Activated naive CD8-positive, alpha-beta T cell treated with anti-CD3 and anti-CD28 coated beads for 36 hours (primary cell): ENCODE measurements at places on chromosomes 2 and 18. TPM values are rescaled to one million over a fixed set of nuclear protein-coding genes. Genes with fewer than 3 reads are reported as not detected.

DNA sequence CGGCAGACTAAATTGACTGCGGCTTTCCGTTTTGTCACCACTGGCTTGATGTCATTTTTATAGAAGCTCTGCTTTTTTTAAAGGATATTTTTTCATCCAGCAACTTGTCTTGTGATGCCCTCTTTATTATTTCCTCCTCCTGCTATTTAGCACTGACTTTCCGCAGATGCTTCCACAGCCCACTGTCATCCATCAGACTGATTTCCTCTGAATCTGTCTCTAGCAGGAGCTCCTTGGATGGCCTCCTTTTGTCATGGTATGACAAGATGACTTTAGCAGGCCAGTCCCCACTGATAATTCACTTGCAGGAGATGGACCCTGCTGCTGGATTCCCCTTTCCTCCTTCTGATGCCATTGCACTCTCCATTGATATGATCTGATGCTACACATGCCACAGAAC, 454.6 kb downstream of the TSN start:
- DNase-seq: no peak

DNA sequence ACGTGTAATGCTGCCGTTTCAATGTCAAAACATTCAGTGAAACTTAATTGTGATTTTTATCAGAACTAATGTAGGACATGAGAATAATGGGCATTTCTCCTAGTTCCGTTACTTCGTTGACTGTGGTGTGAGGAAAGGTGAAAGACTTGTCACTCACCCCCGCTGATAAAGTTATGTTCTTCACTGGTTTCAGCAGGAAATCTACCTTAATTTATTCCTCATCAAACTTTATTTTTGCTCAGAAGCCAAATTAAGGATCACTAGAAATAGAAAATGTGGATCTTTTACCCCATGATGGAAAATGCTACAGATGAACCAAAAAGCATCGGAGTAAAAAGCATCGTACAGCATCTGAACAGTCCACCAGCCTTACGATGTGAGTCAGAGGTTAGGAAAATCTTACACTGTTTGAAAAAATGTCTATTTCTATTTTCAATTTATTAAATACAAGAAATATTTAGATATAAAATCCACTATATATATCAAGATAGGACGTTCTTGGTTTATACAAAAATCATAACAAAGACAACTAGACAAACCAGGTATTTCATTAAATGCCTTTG, 1.0 kb upstream of the ROCK1 start:
- no peak for DNase-seq

- no peak for DNase-seq
Measured at GRCh38 chr2:54956111-54956627, 94.1 kb downstream of the RTN4 start.

DNA sequence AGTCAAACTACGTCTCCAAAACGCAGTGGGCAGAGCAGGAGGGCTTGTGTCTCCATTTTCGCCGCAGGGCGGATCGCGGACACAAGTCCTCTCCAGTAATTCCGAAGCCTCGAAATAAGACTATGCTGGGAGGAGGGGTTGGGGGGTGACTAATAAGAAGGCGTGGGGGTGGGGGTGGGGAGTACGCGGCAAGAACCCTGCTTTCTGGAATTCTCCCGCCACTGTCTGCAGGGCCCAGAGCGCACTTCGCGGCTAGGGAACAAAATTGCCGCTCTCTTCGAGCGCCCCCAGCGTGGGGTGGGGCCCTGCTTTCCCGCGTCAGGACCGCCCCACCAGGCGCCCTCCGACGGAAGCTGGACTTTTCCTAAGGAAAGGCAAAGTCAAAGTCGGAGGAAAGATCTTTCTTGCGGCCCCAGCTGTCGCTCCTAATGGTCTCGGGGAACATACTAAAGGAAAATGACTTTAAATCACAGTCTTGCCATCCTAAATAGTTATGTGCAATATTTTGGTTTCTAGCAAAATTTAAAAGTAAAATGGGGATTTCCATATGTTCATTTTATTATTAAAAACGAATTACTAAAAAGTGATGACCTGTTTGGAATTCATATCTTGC, 11.9 kb downstream of the NR4A2 start:
- DNase-seq: no peak

DNA sequence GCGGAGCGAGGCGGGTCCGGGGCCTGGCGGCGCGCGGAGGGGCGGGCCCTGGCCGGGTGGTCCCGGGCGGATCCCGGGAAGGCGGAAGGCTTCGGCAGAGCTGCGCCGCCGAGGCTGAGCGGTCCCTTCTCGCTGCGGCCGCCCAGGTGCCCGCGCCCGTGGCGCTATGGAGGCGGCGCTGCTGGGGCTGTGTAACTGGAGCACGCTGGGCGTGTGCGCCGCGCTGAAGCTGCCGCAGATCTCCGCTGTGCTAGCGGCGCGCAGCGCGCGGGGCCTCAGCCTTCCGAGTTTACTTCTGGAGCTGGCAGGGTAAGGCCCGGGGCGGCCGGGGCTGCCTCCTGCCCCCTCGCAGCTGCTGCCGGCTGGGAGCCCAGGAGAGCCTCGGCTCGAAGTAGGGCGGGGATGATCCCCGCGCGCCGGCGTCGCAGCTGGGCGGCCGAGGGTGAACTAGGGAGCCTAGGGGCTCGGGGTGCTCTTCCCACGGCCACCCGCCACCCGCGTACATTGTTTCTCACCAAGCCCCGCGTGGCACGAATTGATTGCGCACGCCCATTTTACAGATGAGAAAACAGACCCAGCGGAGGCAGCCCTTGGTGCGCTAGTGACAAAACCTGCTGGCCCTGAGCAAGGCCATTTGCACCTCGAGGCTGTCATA, at the start of gene SLC66A3:
SLC66A3 (plus strand) TSS at position 87 of the 655 bp plus-strand sequence; CDS start at position 167, 80 bp downstream.
- no peak for DNase-seq

GRCh38 chr18:49487711-49488310, 777 bp upstream of the C18orf32 start:
- no peak for DNase-seq

- DNase-seq: no peak
Measured at GRCh38 chr2:226739545-226740030, 60.0 kb downstream of the IRS1 start.

DNA sequence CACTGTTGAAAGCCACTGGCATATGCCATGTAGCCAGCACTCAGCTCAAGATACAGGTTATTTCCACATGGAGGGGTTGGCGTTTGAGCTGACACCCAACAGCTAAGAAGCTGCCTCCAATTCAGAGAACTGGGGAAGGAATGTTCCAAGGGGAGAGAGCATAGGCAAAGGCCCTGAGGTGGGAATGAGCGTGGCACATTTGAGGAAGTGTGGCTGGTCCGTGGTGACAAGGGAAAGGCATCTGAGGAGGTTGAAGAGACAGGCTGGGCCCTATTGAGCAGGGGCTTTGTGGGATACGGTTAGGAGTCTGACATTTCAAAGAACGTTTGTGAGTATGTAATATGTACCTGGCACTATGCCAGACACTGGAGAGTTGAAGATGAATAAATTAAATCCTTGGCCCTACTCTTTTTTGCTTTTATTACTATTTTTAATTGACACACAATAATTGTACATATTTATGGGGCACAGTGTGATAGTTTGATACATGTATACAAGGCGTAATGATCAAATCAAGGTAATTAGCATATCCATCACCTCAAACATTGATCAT, 27.6 kb upstream of the TMBIM1 start:
- no peak for DNase-seq

GRCh38 chr18:46196627-46197243, 92.5 kb downstream of the HAUS1 start:
- no peak for DNase-seq

DNA sequence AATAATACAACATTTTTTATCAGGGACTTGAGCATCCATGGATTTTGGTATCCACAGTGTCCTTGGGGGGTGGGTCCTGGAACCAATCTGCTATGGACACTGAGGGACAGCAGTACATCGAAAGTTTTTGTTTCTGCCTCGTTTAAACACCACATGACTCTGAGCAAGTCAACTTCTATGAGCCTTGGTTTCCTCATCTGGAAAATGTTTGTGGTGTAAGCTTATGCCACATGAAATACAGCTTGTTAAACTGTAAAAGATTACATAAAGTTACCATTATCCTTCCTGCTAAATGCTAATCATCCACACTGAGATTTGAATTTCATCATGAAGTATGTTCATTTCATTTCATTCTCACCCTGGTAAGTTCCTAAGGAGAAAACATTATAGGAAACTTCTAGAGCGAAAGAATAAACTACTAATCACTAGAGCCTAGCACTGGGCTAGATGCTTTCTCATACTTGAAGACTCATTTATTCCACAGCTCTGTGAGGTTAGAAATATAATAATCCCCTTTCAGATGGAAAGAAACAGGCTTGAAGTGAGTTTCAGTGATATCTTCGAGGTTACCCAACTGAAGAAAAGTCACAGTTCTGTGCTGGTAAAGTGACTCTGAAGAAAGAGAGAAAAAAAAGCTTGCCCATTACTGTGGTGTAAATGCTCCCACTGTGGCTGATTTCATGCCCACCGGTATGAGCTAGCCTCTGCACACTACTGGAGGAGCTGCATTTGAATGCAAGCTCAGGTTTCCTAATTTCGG, 29.2 kb downstream of the MCFD2 start:
- peak; percentile 10 for DNase-seq

- DNase-seq: no peak
Measured at GRCh38 chr2:223633656-223634055, 31.5 kb upstream of the SCG2 start.

DNA sequence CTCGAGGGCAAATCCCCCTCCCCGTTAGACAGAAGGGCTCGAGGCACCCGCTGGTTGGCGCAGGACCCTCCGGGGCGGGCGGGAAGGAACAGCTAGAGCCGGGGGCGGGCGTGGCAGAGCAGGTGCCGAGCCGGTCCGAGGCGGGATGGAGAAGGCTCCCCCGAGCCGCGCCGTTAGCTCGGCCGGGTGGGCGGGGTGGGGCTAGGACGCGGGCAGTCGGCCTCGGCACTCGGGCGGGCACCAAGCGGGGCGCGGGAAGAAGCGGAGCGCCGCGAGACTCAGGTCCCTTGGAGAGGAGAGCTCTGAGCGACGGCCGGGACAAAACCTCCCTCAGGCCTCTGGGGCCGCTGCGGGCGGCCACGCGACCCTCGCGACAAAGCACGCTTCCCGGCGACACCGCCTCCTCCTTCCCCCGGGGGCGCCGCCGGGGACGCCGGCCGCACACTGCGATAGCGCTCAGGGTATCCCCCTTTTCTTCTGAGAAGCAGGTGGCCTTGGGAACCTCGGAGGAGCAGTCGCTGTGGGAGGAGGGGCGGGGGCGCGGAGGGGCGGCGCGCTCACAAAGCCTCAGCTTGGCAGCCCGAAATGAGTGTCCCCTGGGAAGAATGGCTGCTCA, 721 bp downstream of the FHOD3 start:
- DNase-seq: no peak

GRCh38 chr2:59080451-59081181, 839.5 kb upstream of the FANCL start:
- no peak for DNase-seq

GRCh38 chr2:240226672-240227537, 86.4 kb upstream of the OTOS start:
- no peak for DNase-seq

GRCh38 chr2:165529130-165529529, 59.6 kb downstream of the CSRNP3 start:
- no peak for DNase-seq

- DNase-seq: no peak
Measured at GRCh38 chr2:39837856-39838453, 58.9 kb upstream of the THUMPD2 start.

GRCh38 chr18:74486119-74486849, 9.9 kb upstream of the CNDP2 start:
- no peak for DNase-seq

DNA sequence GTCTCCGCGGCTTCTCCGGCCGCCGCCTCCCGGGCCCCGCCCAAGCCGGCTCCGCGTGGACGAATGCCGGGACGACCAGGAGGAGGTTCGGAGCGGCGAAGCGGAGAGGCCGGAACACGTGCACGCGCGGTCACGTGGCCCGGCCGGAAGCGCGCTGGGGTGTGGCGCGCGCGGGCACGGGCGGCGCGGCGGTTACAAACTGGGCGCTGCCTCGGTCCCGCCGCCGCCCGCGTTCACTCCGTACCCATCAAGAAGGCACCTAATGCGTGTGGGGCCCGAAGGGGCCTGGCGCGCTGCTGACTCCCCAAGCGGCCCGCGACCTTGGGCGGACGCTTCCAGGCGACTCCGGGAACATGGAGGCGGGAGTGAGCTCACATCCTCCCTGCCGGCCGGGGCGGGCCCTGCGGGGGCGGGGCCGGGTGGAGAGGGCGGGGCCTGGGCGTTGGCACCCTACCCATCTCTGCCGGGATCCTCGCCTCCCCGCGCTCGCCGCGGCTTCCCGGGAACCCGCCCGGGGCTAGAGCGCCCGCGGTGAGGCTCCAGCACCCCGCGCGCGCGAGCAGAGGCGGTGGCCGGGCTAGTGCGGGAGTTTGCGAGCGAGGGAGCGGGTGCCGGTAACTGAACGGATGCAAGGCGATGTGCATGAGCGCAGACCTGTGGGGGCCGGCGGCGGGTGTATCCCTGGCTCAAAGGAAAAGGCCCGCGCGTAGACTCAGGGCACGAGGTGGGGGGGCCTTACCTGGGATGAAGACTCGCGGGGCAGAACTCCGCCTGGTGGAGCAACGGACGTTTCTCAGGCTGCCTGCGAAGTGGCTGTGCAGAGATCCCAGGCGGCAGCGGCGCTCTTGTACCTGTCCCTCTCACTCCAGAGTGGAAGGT, at the start of gene TMEM185B:
TMEM185B (minus strand) TSS at position 367 of the 879 bp plus-strand sequence. CDS start 424 bp downstream, outside the sequence.
- peak; percentile 90 for DNase-seq

DNA sequence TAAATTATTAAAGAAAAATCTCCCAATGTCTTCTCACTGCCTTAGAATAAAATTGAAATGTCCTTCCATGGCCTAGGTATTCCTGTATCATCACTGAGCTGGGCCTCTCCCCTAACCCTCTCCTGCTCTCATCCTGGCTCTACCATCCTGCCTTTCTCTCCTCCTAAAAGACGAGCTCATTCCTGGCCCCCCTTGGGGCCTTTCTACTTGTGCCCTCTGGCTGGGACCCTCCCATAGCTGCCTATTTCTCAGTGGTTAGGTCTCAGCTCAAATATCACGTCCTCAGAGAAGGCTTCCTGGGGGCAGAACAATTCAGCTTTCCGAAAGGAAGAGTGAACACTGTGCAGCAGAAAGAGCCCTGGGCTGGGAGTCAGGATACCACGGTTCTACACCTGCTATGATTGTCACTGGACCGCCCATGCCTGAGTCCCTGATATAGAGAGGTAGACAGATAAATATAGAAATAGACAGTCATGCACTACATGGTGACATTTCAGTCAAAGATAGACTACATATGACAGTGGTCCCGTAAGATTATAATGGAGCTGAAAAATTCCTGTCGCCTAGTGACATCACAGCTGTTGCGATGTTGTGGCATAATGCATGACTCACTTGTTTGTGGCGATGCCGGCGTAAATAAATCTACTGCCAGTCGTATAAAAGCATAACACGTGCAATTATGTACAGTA, 9.4 kb downstream of the DNPEP start:
- DNase-seq: no peak

The SCN7A gene
- not detected for total RNA-seq

The C2orf80 gene
- total RNA-seq: not detected

The TLX2 gene
- total RNA-seq: not detected

The CNDP1 gene
- total RNA-seq: not detected

The KIF1A gene
- total RNA-seq: 8.2 TPM

The SFT2D3 gene
- total RNA-seq: 3.9 TPM

The NT5DC4 gene
- not detected for total RNA-seq

The MYO1B gene
- total RNA-seq: 31.5 TPM
